Endothelial cell of umbilical vein (primary cell): ENCODE measurements at places on chromosomes 6 and 20. TPM values are rescaled to one million over a fixed set of nuclear protein-coding genes. Genes with fewer than 3 reads are reported as not detected.

FAM209A gene
- total RNA-seq, result 0.49 TPM in 1 of 2 replicates, not detected in the other

FABP7 gene
- total RNA-seq, result not detected in 2 replicates

PET117 gene
- total RNA-seq, result 11.4 and 12.9 TPM in 2 replicates

OOEP gene
- total RNA-seq, result not detected in 2 replicates

RNF144B gene
- 78.3 and 97.3 TPM in 2 replicates for total RNA-seq

TRAPPC3L gene
- 0.38 TPM in 1 of 2 replicates, not detected in the other for total RNA-seq

MTCH1 gene
- total RNA-seq, result 218 and 226 TPM in 2 replicates

FRK gene
- total RNA-seq, result 0.05 TPM in 1 of 2 replicates, not detected in the other

EYS gene
- 0.27 and 0.81 TPM in 2 replicates for total RNA-seq

LEMD2 gene
- total RNA-seq, result 81.8 and 84.3 TPM in 2 replicates

BIRC7 gene
- not detected in 2 replicates for total RNA-seq

PTP4A1 gene
- total RNA-seq, result 58.4 and 65.1 TPM in 2 replicates

DNMT3B gene
- total RNA-seq, result 6.8 TPM in 2 replicates

TAF4 gene
- 15.2 and 19.5 TPM in 2 replicates for total RNA-seq

MTFR2 gene
- 7.4 and 7.7 TPM in 2 replicates for total RNA-seq

ERVFRD-1 gene
- total RNA-seq, result not detected in 2 replicates

CTCFL gene
- not detected in 2 replicates for total RNA-seq

CST2 gene
- not detected in 2 replicates for total RNA-seq

MAP7 gene
- 0.30 and 0.42 TPM in 2 replicates for total RNA-seq

RNGTT gene
- total RNA-seq, result 13.1 and 13.5 TPM in 2 replicates

MRPS26 gene
- 41.2 and 43.9 TPM in 2 replicates for total RNA-seq

CGA gene
- total RNA-seq, result not detected in 2 replicates

NRN1 gene
- total RNA-seq, result 25.6 and 26.2 TPM in 2 replicates

DOK5 gene
- total RNA-seq, result 5.7 and 14.2 TPM in 2 replicates

TGM3 gene
- total RNA-seq, result not detected in 2 replicates

SRMS gene
- total RNA-seq, result not detected in 2 replicates

MUC21 gene
- total RNA-seq, result not detected in 2 replicates

PRDM1 gene
- 2.7 and 4.8 TPM in 2 replicates for total RNA-seq
